ENCODE measurements at places on chromosomes 12 and 14.

DNA sequence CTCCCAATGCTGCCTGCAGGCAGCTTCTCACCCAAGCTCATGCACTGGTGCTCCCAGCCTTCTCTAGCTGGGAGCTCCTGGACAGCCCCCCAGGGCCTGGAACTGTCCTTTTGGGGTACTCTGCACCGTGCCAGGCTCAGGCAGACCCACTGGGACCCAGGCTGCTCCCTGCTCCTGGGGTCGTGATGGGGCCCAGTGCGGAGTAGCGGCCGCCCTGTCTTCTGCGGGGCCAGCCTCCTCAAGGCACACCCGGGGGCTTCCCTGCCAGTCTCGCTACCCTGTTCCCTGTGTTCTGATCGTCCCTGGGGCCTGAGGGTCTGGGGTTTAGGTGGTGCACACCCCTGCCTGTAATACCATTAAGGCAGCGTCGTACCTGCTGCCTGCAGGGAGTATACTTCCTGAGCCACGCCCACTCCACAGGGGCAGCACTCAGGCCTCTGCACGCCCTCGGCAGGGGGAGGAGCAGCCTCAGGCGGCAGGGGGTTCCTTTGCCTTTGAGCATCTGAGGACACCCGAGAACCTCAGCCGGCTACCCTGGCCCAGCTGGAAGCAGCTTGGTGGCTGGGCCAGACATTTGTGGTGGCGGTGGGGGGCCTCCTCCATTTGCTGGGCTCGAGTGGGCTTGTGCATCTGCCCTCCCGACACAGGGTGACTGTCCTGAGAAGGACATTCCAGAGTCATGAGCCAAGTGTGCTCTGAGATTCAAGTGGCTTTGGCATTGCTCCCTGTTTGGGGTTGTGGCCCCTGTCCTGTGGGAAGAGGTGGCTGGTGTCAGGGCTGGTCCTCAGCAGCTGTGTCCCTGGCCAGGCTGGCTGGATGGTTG lies 9.2 kb upstream of the CRIP2 start:
- DNase-seq = no peak

DNA sequence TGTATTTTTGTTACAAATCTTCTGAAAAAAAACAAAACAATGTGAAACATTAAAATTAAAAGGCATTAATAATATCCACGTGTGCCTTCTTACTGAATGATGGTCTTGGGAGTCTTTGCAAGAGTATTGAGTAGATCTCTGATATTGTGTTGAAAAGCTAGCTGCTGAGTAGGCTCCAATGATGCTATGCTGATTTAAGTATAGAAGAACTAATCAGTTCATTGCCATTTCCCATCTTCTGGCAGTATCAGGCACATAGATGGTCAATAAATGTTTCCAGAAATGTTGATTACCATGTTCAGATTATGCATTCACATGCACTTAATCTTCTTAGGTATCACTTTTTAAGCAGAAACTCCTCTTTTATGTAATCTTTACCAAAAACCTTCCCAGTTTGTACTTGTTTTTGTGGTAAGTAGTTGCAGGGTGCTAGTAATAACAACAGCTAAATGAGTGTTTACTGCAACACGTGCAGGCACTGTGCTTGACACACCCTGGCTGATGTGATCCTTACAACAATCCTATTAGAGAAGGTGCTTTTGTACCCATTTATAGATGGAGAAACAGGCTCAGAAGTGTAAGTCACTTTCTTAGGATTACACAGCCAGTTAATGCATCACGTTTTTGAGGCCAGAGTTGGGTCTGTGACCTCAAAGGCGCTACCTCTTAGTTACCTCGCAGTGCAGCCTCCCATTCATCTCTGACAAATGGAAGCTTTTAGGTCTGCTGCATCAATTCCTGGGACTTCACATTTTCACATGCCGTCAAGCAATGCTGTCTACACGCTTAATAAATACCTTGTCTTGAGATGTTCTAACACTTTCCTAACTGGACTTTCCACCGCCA lies 46.9 kb downstream of the EID3 start:
- no peak for DNase-seq

- no peak for DNase-seq
Measured at GRCh38 chr12:124411281-124411878, 116.5 kb downstream of the RFLNA start.

- no peak for DNase-seq
Measured at GRCh38 chr12:115813256-115813655, 464.2 kb downstream of the MED13L start.

DNA sequence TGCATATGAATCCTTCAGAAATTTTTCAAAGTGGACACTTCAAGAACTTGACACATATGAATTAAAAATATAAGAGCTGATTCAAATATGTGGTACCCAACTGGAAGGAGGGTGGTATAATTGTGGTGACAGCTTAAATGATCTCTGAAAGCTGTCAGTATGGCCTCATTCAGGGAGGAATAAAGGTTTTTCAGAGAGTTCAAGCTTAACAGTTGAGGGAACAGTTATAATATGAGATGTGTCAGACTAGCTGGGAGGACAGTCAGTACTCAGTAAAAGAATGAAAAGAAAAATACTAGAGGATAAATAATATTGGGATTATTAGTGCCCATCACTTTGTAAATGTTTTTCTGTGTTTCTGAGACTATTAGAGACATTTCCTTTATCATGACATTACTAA lies 277.5 kb downstream of the RASSF9 start:
- no peak for DNase-seq

DNA sequence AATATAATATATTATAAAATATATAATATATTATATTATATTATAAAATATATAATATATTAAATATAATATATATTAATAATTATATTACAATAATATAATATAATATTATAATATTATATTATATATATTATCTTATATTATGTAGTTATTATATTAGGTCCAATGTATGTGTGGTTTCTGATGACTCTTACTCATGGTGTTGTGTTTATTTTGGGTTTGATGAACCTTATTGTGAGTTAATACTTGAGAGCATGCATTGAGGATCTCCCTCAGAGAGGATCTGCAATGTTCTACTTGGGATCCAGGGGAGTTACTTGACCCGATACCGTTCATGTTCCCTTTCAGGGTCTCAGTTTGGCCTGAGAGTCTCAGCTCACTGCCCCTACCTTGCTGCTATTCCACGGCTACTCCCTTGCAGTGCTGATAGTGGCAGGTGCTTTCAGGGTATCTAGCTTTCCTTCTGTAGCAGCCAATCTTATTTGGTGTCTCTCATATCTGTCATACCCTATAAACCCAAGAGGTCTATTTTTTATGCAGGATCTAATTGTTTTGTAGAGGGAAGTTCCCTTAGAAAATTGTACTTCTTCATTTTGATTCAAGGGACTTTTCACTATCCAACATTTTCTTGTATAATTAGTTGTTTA lies 89.1 kb upstream of the ZDHHC17 start:
- no peak for DNase-seq

DNA sequence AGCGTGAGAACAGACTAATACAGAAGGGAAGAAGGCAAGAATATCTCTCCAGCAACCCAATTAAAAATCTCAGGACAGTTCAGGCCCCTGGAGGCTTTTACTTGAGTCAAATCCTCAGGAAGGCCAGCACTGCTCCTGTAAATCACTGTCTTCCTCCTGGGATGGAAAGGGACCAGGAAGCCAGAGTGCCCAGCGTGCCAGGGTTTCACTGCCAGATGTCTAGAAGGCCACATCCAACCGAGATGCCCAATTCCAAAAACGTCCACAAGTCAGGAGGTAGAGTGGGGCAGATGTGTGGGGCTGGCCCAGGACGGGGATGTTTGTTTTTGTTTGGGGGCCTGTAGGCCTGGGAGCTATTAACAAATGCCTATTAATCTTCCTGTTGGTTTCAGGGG lies 332.0 kb downstream of the MED13L start:
- DNase-seq = no peak

GRCh38 chr12:58346032-58346632 lies 404.8 kb downstream of the ATP23 start:
- no peak for DNase-seq

DNA sequence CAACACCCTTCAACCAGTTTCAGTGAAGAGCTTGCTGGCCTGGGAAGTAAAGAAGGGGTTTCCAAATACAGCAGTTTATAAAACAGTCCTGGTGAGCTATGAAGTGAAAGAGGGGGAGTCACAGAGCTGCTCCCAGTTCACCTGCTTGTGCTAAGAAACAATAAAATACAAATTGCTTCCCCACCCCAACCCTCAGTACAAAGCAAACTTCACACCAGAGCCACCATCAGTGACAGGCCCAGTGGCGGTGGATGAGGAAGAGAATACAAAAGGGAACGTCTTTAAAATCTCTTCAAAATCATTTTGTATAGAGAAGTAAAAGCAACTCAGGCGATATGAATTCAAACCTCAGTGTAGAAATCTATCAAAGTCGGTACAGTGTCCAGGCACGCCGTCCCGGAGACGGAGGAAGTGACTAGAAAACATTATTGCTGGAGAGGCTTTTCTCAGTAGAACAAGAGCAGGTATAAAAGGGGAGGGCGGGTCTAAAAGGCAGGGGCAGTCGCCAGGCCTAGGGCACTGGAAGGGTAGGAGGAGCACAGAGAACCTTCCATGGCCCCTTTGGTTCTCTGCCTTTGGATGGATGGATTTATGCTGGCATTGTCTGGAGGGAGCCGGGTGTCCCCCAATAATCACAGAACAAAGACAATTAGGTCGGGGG lies 10.5 kb upstream of the RPLP0 start:
- no peak for DNase-seq

- no peak for DNase-seq
Measured at GRCh38 chr14:68306934-68307789, 485.7 kb downstream of the ZFP36L1 start.

GRCh38 chr12:64682572-64683277 lies 72.4 kb downstream of the RASSF3 start:
- DNase-seq = no peak

GRCh38 chr14:40218282-40218941 lies 786.2 kb upstream of the FBXO33 start:
- no peak for DNase-seq

DNA sequence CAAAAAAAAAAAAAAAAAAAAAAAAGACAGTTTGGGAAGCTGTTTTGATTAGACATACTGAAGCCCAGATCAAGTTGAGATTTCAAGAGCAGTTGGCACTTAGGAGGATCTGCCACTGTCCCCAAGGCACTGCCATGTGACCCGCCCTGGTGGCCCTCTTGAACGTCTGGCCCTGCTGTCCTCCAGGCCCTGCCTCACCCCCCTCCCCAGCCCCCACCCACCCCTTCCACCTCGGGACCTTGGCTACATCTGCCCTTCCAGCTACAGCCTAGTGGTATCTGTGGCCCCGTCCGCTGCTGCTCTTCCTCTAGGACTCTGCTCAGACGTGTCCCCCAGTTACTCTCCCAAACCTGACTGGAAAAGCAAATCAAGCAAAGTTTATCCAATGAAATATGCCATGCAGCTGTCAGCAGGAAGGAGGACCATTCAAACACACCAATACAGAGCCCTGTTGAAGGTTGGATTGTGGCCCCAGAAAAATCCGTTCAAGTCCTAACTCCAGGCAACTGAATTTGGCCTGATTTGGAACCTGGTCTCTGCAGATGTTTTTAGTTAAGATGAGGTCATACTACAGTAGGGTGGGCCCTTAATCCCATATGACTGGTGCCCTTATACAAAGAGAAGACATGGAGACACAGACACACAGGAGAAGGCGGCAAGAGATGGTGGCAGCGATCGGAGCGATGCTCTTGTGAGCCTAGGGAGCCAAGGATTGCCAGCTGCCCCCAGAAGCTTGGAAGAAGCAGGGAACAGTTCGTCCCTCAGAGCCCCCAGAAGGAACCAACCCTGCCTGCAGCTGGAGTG lies 17.7 kb downstream of the SLC25A29 start:
- no peak for DNase-seq

GRCh38 chr12:104304261-104305009 lies 896 bp downstream of the EID3 start:
- no peak for DNase-seq

DNA sequence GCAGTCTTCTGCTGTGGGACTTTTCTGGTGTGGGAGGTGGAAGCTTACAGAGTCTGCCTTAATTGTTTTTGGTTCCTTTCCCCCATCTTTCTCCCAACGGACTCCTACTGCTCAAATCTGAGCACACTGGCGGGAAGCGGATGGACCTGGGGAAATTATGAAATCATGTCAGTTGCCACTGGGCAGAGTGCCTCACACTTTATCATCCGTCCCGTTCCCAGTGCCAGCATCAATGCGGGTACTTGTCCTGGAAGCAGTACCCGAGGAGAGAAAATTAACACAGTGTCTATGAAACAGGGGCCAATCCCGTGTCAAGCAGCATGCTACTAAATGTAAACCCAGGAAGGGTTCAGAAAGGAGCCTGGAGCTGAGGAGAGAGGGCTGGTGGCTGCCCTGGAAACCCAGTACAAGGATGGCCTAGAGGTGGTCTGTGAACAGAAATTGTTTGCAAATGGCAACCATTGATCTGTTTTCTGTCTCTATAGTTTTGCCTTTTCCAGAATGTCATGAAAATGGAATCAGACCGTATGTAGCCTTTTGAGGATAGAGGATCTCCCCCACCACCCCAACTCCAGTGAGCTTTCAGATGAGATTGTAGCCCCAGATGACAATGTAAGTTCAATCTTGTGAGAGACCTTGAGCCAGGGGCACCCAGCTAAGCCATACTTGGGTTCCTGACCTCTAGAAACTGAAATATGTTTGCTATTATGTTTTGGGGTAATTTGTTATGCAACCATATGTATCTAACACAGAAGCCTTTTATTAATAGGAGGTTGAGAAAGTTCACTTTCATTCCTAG lies 908 bp upstream of the CDKL1 start:
- no peak for DNase-seq

GRCh38 chr12:79690142-79690637 lies 574 bp downstream of the PAWR start:
- no peak for DNase-seq

- no peak for DNase-seq
Measured at GRCh38 chr12:75882421-75882820, 149.2 kb downstream of the PHLDA1 start.

DNA sequence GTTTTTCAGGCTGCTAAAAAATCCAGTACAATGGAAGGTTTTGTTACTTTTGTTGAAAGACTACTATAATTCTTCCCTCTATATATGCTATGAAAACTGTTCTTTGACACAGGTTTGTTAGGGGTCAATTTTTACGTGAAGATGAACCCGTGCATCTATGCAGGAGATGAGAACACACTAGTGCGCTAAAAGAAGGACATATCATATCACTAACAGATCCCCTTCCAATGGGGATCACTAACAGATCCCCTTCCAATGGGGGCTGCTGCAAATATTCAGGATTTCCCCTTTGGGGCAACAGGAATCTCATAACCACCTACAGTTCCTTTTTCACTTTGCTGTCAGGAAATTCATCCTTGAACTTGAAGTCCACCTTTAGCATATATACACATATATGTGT lies 75.1 kb downstream of the CLMN start:
- DNase-seq = no peak

All from T-helper 2 cell (primary cell).